ENCODE measurements at places on chromosomes 12 and 14. TPM values are rescaled to one million over a fixed set of nuclear protein-coding genes. Genes with fewer than 3 reads are reported as not detected.

The EFS gene
- total RNA-seq: 10.4 TPM

The MAGOHB gene
- total RNA-seq: 8.6 TPM

The KRT72 gene
- not detected for total RNA-seq

GRCh38 chr12:82966001-82966559, 279.4 kb downstream of the TMTC2 start:
- no peaks in the 10 kb centered on the region for H3K36me3 ChIP-seq
- H3K4me1 ChIP-seq: no peaks in the 10 kb centered on the region
- no peak overlapping the region for H3K27ac ChIP-seq

DNA sequence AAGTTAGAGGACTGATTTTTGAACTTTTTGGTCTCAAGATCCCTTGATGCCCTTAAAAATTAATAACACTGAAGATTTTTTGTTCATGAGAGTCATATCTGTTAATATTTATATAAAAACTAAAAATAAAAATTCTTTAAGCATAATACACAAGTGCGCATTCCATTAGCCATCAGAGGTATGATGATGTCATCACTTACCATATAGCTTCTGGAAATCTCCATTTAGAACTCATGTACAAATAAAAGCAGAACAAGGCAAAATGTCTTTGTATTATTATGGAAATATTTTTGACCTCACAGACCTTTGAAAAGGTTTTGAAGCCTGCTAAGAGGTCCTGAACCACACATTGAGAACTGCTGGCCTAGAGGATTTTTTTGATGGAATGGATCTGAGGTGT, 214.4 kb upstream of the GARIN6 start:
- H3K27me3 ChIP-seq: no peaks in the 10 kb centered on the region
- H3K27ac ChIP-seq: no peak overlapping the region
- no peaks in the 10 kb centered on the region for H3K36me3 ChIP-seq
- H3K4me1 ChIP-seq: no peaks in the 10 kb centered on the region
- DNase-seq: no peak
- no peak overlapping the region for H3K4me3 ChIP-seq

DNA sequence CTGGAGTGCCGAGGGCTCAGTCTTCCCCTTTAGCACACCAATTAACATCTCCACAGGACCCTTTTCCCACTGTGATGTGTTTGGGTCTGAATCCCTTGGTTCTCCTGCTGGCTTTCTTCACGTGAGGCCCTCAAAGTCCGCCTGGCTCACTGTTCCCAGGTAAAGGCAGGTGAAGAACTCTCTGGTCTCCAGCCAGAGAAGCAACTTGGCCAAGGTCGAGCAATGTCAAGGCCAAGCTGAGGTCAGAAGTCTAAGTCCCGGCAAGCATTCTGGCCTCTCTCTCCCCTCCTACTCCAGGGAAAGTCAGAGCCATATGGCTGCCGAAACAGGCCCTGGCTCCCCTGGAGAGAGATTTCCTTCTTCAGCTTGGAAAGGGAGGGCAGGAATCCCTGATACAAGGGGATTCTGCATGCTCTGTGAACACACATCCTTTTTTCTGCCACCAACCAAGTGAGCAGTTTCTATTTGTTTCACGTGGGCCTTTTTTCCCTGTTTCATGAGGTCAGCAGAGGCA, 61.4 kb upstream of the ESRRB start:
- no peaks in the 10 kb centered on the region for H3K4me1 ChIP-seq
- peaks cover 10% of the 10 kb centered on the region for H3K27me3 ChIP-seq
- no peak overlapping the region for H3K4me3 ChIP-seq
- H3K36me3 ChIP-seq: no peaks in the 10 kb centered on the region
- no peak overlapping the region for H3K27ac ChIP-seq
- peak; percentile 29 for DNase-seq

DNA sequence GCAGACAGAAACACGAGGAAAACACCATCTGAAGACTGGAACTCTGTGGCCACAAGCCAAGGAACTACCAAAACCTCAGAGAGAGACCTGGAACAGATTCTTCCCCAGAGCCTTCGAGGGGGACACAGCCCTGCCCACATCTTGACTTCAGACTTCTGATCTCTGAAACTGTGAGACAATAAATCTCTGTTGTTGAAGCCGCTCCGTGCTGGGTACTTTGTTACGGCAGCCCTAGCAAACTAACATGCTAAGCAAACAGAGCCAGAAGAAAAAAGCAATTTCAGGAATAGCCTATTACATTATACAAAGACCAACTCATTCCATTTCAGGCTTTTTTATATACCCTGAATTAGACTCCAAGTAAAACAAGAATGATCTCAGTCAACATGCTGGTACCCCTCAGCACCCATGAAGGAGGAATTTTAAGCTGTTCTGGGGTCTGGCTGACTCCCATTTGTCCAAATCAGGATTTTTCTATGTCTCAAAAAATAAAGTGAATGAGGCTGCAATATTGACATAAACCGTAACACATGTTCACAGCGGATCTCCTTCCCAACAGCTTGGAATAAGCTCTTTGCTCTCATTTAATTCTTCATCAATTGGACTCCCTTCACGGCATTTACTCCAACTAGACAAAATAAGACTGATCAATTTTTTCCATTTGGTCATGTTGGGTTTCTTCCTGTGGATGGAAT, 190.1 kb downstream of the FOXN3 start:
- H3K27ac ChIP-seq: no peak overlapping the region
- no peak for DNase-seq
- H3K4me1 ChIP-seq: no peaks in the 10 kb centered on the region
- H3K4me3 ChIP-seq: no peak overlapping the region
- H3K27me3 ChIP-seq: no peaks in the 10 kb centered on the region
- no peaks in the 10 kb centered on the region for H3K36me3 ChIP-seq

DNA sequence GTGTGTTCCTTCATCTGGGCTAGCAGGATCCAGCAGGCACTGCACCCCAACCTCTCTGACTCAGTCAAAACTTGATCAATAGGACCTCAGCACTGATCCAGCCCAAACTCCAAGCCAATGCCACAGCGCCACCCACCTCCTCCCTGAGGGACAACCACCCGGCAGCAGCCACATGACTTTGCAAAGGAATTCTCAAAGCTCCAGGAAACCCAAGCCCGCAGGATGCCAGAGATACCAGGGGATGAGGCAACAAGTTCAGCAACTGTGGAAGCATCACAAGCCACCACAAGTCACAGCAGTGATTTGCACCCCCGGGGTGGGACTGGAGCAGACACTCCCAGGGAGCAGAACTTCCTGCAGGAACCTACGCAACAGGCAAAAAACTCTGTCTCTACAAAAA, 37.3 kb downstream of the ACTN1 start:
- no peaks in the 10 kb centered on the region for H3K36me3 ChIP-seq
- H3K27ac ChIP-seq: peak overlapping the region; percentile 100
- peak; percentile 83 for DNase-seq
- H3K4me3 ChIP-seq: no peak overlapping the region
- no peaks in the 10 kb centered on the region for H3K27me3 ChIP-seq
- peaks cover 100% of the 10 kb centered on the region for H3K4me1 ChIP-seq

DNA sequence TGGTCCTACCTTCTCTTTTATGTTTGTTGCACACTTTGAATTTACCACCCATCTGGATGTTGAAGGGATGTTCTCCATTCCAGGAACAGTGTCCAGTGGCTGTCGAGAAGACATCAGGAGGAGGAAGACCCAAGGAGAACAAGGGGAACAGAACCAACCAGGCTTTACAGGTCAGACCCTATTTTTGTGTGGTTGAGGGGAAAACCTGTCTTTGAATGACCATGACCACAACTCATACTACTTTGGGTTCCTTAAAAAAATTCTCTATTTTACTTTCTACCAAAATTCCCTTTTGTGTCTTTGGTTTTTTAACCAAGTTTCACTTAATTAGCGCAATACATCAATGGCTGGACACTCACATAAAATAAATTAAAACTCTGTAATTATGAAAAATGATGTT, 78.7 kb downstream of the PLXNC1 start:
- no peaks in the 10 kb centered on the region for H3K36me3 ChIP-seq
- H3K27ac ChIP-seq: no peak overlapping the region
- H3K27me3 ChIP-seq: no peaks in the 10 kb centered on the region
- no peak overlapping the region for H3K4me3 ChIP-seq

- no peak for DNase-seq
- no peaks in the 10 kb centered on the region for H3K27me3 ChIP-seq
- H3K27ac ChIP-seq: no peak overlapping the region
- H3K4me1 ChIP-seq: no peaks in the 10 kb centered on the region
- no peaks in the 10 kb centered on the region for H3K36me3 ChIP-seq
- H3K4me3 ChIP-seq: no peak overlapping the region
Observed at GRCh38 chr12:7352661-7353060, 48.8 kb downstream of the ACSM4 start.

GRCh38 chr12:97960741-97961608, 498.4 kb downstream of the RMST start:
- H3K4me3 ChIP-seq: no peak overlapping the region
- H3K27ac ChIP-seq: no peak overlapping the region
- H3K27me3 ChIP-seq: no peaks in the 10 kb centered on the region
- no peaks in the 10 kb centered on the region for H3K36me3 ChIP-seq
- DNase-seq: no peak

GRCh38 chr12:110354172-110354780, 49.2 kb downstream of the ANAPC7 start:
- no peak overlapping the region for H3K4me3 ChIP-seq
- peaks cover 4% of the 10 kb centered on the region for H3K36me3 ChIP-seq
- no peak overlapping the region for H3K27ac ChIP-seq
- peaks cover 6% of the 10 kb centered on the region for H3K4me1 ChIP-seq
- no peaks in the 10 kb centered on the region for H3K27me3 ChIP-seq

Data from sigmoid colon (tissue), 7 donors.